ENCODE measurements at places on chromosomes 13 and 19. TPM values are rescaled to one million over a fixed set of nuclear protein-coding genes. Genes with fewer than 3 reads are reported as not detected.

Gene CEACAM8
- polyA plus RNA-seq: 0.06 TPM

Gene IFNL1
- 0.17 TPM for polyA plus RNA-seq

Gene GPR12
- not detected for polyA plus RNA-seq

Gene ZNF525
- 4.1 TPM for polyA plus RNA-seq

Gene ING1
- 8.8 TPM for polyA plus RNA-seq

All from lung (tissue), 17 donors.